Esophagus squamous epithelium (tissue), 5 donors: ENCODE measurements at places on chromosomes 7 and 10. TPM values are rescaled to one million over a fixed set of nuclear protein-coding genes. Genes with fewer than 3 reads are reported as not detected.
A peak's percentile ranks its signal among the peaks of the same experiment; 100 is the strongest.

DNA sequence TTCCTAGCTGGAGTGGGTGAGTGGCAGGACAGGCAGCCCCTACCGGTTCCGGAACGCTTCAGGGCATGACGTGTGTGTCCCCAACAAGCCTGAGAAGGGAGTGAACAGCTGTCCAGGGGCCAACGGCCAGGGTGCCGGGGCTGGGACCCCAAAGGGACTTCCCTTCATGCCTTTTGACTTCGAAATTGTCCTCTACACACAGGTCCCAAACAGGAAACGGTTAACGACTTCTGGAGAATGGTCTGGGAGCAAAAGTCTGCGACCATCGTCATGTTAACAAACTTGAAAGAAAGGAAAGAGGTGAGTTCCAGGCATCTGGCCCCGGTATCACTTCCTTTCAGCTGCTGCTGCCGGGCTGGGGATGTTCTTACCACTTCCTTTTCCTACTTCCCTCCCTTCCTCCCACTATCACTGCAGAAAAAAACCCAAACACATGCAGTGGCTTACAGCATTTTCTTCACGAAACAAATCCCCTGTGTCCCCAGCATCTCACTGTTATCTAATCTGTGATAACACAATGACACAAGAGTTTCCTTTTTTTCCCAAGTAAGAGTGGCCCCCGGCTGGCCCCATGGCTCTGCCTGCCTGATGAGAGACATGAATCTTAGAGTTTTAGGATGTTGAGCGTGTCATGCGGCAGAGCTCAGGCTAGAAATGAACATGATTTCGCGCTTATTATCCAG, 63.2 kb downstream of the MKI67 start:
- peaks cover 7% of the 10 kb centered on the region for H3K36me3 ChIP-seq
- peak overlapping the region; percentile 75 for H3K27ac ChIP-seq
- no peak overlapping the region for H3K4me3 ChIP-seq
- no peaks in the 10 kb centered on the region for H3K27me3 ChIP-seq
- DNase-seq: no peak
- H3K4me1 ChIP-seq: peaks cover 43% of the 10 kb centered on the region

- DNase-seq: no peak
- no peaks in the 10 kb centered on the region for H3K27me3 ChIP-seq
- H3K27ac ChIP-seq: no peak overlapping the region
- no peaks in the 10 kb centered on the region for H3K36me3 ChIP-seq
- H3K4me3 ChIP-seq: no peak overlapping the region
Measured at GRCh38 chr10:33706746-33707145, 372.3 kb upstream of the NRP1 start.

- no peaks in the 10 kb centered on the region for H3K36me3 ChIP-seq
- H3K27ac ChIP-seq: no peak overlapping the region
- DNase-seq: no peak
- H3K27me3 ChIP-seq: no peaks in the 10 kb centered on the region
- H3K4me1 ChIP-seq: no peaks in the 10 kb centered on the region
Measured at GRCh38 chr10:54985732-54986131, 184.7 kb upstream of the PCDH15 start.

- no peaks in the 10 kb centered on the region for H3K36me3 ChIP-seq
- no peak for DNase-seq
- peaks cover 55% of the 10 kb centered on the region for H3K4me1 ChIP-seq
Measured at GRCh38 chr7:80775482-80775881, 137.0 kb downstream of the CD36 start.

HKDC1 gene
- total RNA-seq: not detected

FAM180A gene
- 0.38 TPM for total RNA-seq

PTF1A gene
- total RNA-seq: not detected

DNA sequence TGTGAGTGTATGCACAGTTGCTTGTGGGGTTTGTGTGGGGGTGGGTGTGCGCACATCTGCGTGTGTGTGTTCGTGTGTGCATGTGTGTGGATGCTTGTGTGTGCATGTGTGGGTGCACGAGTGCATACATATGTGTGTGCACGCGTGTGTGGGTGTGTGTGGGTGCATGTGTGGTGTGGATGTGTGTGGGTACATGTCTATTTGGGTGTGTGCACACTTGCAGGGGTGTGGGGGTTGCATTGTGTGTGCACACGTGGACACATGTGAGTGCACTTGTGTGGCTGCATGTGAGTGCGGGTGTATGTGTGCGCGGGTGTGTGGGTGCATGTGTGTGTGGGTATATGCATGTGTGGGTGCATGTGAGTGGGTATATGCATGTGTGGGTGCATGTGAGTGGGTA, 73.7 kb downstream of the NKX6-2 start:
- H3K27me3 ChIP-seq: no peaks in the 10 kb centered on the region
- DNase-seq: no peak
- H3K4me1 ChIP-seq: no peaks in the 10 kb centered on the region
- no peak overlapping the region for H3K27ac ChIP-seq
- H3K36me3 ChIP-seq: peaks cover 74% of the 10 kb centered on the region

DNA sequence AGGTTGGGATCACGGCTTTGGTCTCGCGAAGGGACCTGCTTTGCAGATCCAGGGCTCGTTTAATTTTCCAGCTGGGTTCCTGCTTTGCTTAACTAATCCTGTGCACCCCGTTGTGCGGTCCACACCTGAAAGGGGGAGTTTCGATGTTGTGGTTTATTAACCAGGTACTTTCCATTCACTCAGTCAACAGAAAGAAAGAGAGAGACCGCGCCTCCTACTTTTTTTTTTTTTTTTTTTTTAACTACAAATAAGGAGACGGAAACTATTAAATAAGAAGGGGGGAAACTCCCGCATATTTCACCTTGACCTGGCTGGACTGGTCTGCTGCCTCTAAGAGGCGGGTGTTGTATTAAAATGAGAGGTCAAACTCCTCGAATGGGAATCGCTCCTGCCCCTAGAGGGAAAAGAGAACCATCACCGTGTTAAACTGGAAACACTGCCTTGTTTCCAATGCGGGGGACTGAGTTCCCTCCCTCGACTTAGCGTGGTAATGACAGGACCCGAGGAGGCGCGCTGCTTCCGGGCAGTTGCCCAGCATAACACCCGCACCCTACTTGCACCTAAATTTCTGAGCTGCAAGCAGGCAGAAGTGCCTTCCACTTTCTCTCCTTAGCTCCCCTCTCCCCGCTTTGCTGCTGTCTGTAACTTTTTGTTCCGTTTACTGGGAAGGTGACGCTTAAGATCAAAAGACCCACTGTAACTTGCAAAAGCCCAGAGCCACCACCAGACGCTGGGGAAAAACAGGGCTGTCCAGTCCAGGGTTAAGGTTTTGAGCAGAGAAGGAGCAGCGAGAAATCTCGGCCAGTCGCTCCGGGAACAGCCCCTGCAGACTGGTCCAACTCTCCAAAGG, 1.1 kb upstream of the ITGB8 start:
- no peak for DNase-seq
- H3K4me3 ChIP-seq: peak overlapping the region; percentile 62
- no peaks in the 10 kb centered on the region for H3K27me3 ChIP-seq
- H3K27ac ChIP-seq: peak overlapping the region; percentile 90
- H3K36me3 ChIP-seq: no peaks in the 10 kb centered on the region
- peaks cover 49% of the 10 kb centered on the region for H3K4me1 ChIP-seq

GRCh38 chr7:147869456-147869855, 721.1 kb upstream of the C7orf33 start:
- no peak for DNase-seq
- no peaks in the 10 kb centered on the region for H3K36me3 ChIP-seq
- H3K4me1 ChIP-seq: no peaks in the 10 kb centered on the region
- no peaks in the 10 kb centered on the region for H3K27me3 ChIP-seq
- no peak overlapping the region for H3K4me3 ChIP-seq

DNA sequence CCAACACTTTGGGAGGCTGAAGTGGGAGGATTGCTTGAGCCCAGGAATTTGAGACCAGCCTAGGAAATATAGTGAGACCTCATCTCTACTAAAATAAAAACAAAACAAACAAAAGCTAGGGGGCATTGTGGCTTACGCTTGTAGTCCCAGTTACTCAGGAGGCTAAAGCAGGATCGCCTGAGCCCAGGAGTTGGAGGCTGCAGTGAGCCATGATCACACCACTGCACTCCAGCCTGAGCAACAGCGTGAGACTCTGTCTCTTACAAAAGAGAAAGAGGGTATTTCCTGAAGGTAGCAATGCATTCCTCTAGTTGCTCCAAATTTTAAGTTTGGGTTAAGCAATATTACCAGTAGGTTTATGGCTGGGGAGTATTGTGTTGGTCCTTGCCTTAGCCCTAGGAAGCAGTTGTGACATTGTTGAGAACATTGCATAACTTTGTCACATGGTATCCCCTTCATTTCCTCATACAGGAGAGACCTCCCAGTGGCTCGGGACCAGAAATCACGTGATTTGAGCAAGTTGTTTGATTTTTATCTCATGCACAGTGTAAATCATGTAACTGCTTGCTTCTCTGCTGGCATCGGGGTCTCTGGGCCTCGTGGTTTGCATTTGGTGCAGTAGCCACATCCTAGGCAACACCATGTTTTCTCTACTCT, 23.3 kb upstream of the SMARCD3 start:
- no peak overlapping the region for H3K27ac ChIP-seq
- peaks cover 11% of the 10 kb centered on the region for H3K27me3 ChIP-seq

- H3K4me3 ChIP-seq: no peak overlapping the region
- no peaks in the 10 kb centered on the region for H3K4me1 ChIP-seq
- H3K36me3 ChIP-seq: no peaks in the 10 kb centered on the region
- no peaks in the 10 kb centered on the region for H3K27me3 ChIP-seq
- no peak overlapping the region for H3K27ac ChIP-seq
- no peak for DNase-seq
Measured at GRCh38 chr7:25832929-25833328, 319.1 kb upstream of the NFE2L3 start.

- no peaks in the 10 kb centered on the region for H3K36me3 ChIP-seq
- H3K4me1 ChIP-seq: no peaks in the 10 kb centered on the region
- H3K27me3 ChIP-seq: no peaks in the 10 kb centered on the region
- no peak for DNase-seq
Measured at GRCh38 chr10:88980800-88981199, 9.8 kb upstream of the FAS start.

DNA sequence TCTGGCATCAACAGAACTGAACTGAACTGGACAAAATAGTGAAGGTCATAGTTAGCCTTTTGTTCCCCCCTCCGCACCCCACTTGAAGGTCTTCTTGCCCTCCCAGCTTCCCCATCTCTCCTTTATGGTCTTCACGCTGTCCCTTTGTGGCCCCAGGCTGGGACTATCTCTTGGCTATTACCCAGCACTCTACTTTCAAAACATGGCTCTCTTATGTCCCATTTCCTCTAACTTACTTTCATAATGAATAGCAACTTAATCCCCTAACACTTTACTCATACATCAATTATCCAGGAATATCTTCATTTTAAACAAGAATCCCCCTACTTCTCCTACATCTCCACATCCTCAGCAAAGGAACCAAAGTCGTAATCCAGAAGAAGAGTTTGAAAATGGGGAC, 135.3 kb upstream of the ITGB1 start:
- DNase-seq: no peak
- H3K36me3 ChIP-seq: no peaks in the 10 kb centered on the region
- H3K27ac ChIP-seq: no peak overlapping the region
- H3K4me1 ChIP-seq: no peaks in the 10 kb centered on the region
- no peaks in the 10 kb centered on the region for H3K27me3 ChIP-seq

ODAD2 gene
- total RNA-seq: not detected

GRCh38 chr7:145036604-145037405, 201.0 kb upstream of the TPK1 start:
- H3K36me3 ChIP-seq: no peaks in the 10 kb centered on the region
- no peaks in the 10 kb centered on the region for H3K27me3 ChIP-seq
- H3K4me1 ChIP-seq: no peaks in the 10 kb centered on the region
- DNase-seq: no peak
- H3K4me3 ChIP-seq: no peak overlapping the region
- no peak overlapping the region for H3K27ac ChIP-seq

TAS2R41 gene
- not detected for total RNA-seq

RBP3 gene
- total RNA-seq: not detected

MRPS16 gene
- 50.7 TPM for total RNA-seq

DNA sequence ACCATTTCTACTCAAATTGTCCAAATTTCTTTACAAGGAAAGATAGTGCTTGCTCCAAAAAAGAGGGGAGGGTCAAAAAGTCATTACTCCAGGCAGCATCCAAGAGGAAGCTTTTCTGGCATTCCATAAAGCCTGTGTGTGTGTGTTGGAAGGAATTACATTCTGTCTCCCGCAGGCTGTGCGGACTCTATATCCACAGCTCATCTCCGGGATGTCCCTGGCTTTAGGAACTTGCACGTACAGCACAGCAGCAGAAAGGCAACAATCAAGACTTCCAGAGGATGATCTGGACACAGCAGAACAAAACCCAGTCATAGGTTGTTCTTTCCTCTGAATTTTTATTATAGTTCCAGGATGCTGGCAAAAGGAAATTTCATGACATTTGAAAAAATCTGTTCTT, 94.8 kb downstream of the ITIH5 start:
- no peak overlapping the region for H3K4me3 ChIP-seq
- H3K4me1 ChIP-seq: peaks cover 7% of the 10 kb centered on the region
- H3K27me3 ChIP-seq: no peaks in the 10 kb centered on the region
- DNase-seq: no peak

DNA sequence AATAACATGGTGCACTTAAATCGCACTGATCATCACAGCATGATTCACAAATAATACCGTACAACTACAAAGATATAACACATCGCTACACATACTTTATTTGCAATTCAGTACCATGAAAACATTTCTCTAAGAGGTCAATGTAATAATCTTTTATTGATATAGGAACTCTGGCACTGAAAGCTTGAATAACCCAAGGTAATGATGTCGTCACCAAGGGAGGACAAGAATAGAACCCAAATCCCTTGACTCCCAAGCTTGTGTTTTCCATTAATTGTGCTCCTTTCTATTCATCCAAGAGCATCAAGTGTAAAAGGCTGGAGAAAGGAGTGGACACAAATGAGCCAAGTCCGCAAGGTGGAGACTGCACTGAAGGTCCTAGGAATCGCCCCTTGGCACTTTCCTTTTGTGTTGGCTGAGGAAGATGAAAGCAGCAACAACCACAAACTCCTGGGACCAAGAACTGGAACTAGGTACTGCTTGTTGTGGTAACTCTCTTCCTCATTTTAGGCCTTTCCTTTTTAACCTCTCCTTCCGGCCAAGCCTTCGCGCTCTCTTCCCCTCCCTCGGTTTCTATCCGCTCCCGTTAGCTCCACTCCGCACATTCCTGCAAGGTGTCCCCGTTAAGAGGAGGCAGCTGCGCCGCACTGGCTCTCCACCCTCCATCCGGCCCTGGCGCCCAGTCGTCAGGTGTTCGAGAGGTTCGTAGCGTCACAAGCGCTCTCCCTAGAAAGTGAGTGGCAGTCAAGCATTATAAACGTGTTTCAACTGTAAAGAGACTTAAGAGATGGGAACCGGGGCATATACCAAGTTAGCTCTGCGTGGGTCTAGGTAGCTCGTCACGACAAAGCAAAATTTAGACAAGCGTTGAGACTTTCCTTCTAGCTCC, 1.0 kb upstream of the CBLL1 start:
- H3K27me3 ChIP-seq: no peaks in the 10 kb centered on the region
- DNase-seq: no peak
- no peaks in the 10 kb centered on the region for H3K36me3 ChIP-seq
- H3K4me3 ChIP-seq: peak overlapping the region; percentile 81
- peak overlapping the region; percentile 94 for H3K27ac ChIP-seq

- H3K4me1 ChIP-seq: no peaks in the 10 kb centered on the region
- no peak overlapping the region for H3K27ac ChIP-seq
- no peak for DNase-seq
- no peaks in the 10 kb centered on the region for H3K27me3 ChIP-seq
Measured at GRCh38 chr7:136036336-136036735, 59.2 kb upstream of the MTPN start.
